ENCODE measurements at places on chromosomes 1 and 21.

- DNase-seq, result no peak
Observed at GRCh38 chr1:205576011-205576410, 55.8 kb downstream of the ELK4 start.

GRCh38 chr1:109395602-109396512 lies 1.9 kb downstream of the SORT1 start:
- no peak for DNase-seq

- no peak for DNase-seq
Observed at GRCh38 chr1:71118086-71118485, 37.3 kb upstream of the ZRANB2 start.

DNA sequence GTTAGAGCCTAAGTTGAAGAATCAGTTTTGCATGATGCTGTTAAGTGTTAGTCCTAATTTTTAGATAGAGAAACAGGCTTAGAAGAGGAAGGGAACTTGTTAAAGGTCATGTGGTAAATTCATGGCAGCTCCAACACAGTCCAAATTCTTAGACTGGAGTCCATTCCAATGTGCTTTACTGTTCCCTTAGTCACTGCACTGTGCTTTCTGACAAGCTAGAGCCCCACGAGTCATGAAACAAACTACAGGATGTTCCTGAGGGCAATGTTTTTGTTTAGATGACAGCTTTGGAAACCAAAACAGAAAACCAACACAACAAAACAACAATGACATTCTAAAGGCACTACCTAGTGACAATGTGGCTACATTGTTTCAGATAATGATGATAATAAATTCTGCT lies 23.1 kb upstream of the RGS4 start:
- no peak for DNase-seq

DNA sequence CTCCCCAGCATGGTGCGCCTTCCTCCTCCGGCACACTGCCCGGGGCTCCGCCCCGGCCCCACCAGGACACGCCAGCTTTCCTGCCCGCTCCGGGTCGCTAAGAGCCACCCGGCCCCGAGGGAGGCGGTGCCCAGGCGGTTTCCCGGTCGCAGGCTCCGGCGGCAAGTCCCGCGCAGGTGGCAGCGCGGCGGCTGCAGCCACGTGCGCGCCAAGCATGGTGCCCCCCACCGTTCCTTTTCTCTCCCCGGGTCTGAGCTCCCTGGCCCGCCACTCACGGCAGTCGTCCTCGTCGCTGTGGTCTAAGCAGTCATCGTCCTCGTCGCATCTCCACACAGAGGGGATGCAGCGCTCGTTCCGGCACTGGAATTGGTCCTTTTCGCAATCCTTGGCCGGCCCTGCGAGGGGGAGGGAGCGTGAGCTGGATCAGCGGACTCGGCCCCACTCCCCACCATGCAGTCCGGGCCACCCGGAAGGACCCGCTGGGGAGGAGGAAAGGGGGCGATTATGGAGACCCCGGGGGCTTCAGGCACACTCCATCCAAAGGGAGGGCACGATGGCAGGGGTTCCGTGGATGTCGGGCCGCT lies 1.2 kb downstream of the LRP8 start:
- DNase-seq, result no peak

DNA sequence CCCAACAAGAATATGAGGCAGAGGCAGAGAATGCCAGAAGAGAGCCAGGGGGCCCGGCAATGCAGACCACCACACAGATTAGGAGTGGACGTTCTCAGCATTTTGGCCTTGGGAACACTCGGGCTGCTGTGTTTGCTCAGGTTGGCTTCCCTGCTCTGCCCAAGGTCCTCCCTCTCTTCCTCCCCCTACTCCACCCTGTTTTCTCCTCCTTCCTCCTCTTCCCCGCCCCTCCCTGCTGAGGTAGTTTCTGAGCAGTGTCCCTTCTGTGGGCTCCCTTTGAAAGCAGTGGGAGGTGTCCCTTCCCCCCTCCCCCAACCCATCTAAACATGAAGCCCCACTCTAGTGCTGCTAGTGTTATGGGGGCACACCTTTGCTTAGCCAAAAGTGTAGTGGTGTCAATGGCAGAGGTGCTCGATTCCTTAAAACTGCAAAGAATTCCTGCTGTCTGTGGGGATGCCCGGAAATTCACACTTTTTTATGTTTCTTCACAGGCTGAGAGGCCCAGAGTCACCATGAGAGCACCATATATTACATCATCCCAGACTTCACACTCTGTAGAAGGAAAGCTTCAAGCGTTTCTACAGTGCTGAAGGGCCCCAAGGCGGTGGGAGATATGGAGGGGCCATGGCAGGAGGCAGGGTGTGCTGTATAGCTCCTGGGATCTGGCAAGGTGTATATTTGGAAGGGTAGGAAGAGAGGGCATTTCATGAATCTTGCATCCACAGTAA lies at the start of gene HHIPL2:
Gene HHIPL2, minus strand, starts transcription at position 161 of the 728 bp plus-strand sequence. Its CDS starts 60 bp downstream, at position 101.
- DNase-seq, result no peak

- no peak for DNase-seq
Observed at GRCh38 chr21:39148975-39149374, 34.3 kb downstream of the PSMG1 start.

DNA sequence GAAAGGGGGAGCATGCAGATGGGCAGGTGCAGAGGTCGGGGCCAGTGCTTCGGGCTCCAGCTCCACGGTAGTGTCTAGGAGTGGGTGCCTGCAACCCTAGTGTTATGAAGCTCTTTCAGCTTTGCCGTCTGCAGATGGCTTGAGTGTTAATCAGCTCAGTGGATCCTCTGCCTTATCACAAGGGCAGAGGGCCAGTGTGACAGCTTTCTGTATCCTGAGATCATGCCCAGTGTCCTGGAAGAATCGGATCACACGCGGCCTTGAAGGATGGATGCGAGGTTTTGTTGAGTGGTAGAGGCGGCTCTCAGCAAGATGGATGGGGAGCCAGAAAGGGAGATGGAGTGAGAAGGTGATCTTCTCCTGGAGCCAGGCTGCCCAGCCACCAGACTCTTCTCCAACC lies 25.5 kb upstream of the C1orf146 start:
- no peak for DNase-seq

DNA sequence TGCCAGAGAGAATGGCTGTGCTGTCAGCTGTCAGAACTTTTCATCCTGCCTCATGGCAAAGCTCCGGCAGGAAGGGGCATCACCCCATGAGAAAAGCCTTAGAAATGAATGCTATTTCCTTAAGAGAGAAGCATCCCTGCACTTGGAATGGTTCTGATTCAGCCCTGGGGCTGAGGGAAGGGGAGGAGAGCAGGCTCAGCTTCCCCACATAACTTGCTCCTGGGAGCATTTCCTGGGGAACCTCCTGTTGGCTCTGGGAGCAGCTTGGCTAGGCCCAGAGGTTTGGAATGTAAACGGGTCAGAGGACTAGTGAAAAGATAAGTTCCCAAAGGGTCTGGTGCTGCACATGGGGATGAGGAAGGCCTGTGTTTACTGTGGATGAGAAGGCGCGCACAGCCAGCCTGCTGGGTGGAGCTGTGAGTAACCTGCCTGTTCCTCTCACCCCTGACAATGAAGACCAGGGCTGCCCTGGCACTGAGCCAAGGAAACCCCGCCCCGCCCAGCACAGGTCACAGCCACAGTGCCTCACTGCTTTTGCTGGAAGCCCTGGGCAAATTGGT lies 5.0 kb downstream of the PRELP start:
- DNase-seq, result no peak

GRCh38 chr1:6101826-6102531 lies 56.3 kb downstream of the KCNAB2 start:
- no peak for DNase-seq

- DNase-seq, result no peak
Observed at GRCh38 chr1:18682375-18682774, 51.7 kb downstream of the PAX7 start.

- DNase-seq, result no peak
Observed at GRCh38 chr1:202553560-202554038, 156.7 kb downstream of the SYT2 start.

DNA sequence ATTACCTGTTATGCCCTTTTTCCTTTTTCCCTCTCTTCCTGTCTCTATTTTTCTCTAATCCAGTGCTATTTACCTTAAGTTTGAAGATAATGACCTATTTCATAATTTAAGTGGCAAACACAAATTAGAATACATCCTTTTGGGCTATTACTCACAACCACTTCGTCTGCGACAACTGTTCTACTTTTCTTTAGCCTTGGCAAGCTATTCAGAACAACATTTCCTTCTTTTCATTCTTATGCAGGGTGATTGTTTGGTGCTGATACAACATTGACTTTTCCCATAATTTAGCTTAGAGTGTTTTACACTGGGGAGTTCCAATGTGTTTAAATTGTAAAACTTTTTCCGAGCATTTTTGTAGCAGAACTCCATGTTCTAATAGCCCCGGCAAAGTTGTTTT lies 86.6 kb upstream of the S1PR1 start:
- no peak for DNase-seq

DNA sequence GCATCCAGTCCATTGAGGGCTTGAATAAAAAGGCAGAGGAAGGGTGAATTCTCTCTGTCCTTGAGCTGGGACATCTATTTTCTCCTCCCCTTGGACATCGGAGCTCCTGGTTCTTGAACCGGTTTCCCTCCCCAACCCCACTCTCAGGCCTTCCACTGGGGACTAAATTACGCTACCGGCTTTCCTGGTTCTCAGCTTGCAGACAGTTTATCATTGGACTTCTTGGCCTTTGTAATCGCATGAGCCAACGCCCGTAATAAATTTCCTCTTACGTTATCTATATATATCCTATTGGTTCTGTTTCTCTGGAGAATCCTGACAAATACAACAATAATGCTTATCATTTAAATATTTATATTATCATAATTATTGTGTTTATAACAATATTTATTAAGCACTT lies 20.4 kb upstream of the COL9A2 start:
- no peak for DNase-seq

- no peak for DNase-seq
Observed at GRCh38 chr1:196078691-196079090, 529.5 kb downstream of the KCNT2 start.

DNA sequence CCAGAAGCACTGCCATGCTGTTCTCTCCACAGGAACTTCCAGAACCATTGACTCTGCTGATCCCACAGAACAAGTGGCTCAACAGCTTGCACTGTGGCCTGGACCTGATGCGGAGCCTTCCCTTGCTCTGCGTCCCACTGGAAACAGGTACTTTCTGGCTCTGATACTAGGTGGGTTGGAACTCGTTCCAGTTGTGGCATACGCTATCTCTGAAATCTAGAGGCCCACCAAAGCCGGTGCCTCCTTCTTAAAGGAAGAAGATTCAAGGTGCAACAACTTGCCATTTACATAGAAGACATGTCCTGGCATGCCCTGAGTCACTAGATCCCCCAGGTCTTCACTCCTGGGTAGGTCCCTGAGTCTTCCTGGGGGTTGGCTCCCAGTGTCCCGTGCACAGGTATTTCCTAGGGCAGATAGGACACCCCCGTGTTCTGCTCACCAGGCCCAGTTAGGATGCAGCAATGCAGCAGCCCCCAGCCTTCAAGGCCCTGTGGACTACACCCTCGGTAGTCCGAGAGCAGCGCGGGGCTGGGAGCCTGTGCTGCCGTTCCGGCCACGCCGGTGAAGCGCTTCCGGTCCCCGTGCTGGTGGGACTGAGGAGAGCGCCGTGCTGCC lies 10.8 kb upstream of the PCBP3 start:
- no peak for DNase-seq

- DNase-seq, result no peak
Observed at GRCh38 chr1:208446271-208446691, 202.1 kb upstream of the PLXNA2 start.

DNA sequence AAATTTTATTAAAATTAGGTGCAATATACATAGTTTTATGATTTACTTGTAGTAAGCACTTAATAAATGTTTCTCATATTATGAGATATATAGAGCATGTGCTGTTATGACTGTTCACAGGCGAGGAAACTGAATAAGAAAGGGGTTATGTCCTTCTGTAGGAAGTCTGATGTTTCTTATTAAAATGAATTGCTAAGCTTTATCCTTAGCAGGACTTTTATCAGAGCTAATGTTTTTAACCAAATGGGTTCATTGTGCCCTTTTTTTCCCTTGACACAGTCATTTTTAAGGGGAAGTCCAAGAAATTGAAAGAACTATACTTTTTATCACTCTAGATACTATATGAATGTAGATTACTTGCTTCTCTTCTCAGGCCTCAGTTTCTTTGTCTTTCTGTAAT lies 285.2 kb downstream of the PTPRC start:
- DNase-seq, result no peak

GRCh38 chr1:198175423-198176170 lies 18.8 kb downstream of the NEK7 start:
- DNase-seq, result no peak

GRCh38 chr1:92551916-92552315 lies 65.2 kb upstream of the GFI1 start:
- DNase-seq, result no peak

GRCh38 chr1:38132681-38133080 lies 86.1 kb upstream of the POU3F1 start:
- no peak for DNase-seq

- no peak for DNase-seq
Observed at GRCh38 chr1:176954242-176954641, 210.3 kb downstream of the ASTN1 start.

DNA sequence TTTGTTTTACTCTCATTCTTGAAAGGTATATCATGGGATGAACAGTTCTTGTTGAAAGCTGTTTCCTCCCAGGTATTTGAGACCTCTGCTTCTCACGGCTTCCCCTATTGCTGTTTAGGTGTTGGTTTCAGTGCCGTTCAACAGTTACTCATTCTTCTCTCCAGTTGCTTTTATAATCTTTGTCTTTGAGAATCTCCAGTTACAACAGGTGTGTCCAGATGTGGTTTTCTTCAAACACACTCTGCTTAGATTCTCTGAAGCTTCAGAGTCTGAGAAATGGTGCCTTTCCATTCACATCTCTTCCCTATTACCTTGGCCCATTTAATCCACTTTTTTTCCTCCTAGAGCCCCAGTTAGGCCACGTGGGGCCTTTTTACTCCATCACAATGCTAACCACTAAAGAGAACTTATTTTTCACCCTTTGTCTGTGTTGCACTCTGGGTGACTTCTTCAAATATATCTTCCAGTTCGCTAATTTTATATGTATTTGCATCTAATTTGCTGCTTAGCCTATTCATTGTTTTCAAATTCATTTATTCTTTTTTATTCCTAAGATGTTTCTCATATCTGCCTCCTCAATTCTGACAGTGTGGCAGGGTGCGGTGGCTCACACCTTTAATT lies 46.7 kb upstream of the SLC19A1 start:
- DNase-seq, result no peak

- no peak for DNase-seq
Observed at GRCh38 chr1:198906739-198907422, 268.0 kb downstream of the PTPRC start.

DNA sequence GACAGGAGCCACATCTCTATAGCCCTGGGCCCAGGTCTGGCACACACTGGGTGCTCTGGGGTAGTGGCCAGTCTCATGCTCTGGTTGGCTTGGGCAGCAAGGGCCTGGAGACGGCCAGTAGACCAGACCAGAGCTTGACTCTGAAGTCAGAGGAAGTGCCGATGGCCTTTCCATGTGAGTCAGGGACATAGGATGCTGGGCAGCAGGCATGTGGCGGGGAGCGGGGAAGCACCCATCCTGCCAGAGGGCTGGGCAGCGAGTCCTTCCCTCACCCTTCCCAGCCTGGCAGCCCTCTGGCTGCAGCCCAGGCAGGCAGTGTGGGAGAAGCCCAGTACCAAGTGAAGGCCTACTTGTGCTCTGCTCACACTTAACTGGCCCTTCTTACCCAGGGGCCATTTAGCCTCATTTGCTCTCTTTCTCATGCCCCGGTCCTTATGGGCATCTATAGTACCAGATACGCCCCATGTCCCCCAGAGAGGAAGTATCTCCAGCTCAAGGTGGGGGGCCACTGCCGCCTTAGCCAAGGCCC lies 3.3 kb downstream of the GPR153 start:
- no peak for DNase-seq

Data from activated naive CD4-positive, alpha-beta T cell (primary cell).